ENCODE measurements at places on chromosomes 12 and 14.
A peak's percentile ranks its signal among the peaks of the same experiment; 100 is the strongest.

DNA sequence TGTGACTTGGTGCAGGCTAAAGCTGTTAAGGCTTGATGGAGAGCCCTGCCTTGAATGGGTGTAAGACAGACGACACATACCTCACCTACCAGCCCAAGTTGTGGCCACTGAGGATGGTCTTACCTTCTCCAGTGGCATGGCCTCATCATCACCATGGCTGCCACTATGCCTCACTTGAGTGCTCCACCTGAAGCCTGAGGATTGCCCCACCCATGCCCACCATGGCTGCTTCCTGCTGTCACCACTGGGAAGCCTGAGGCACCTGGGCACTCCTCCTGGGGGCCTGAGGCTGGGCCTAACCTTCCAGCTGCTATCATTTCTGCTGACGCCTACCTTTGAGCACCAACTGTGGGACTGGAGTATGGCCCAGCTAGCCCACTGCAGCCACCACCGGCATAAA lies 1605.7 kb upstream of the FLRT2 start:
- DNase-seq, result no peak

GRCh38 chr12:47803191-47803875 lies 16.4 kb downstream of the HDAC7 start:
- DNase-seq, result no peak

GRCh38 chr14:61524211-61524806 lies 171.0 kb upstream of the HIF1A start:
- no peak for DNase-seq

DNA sequence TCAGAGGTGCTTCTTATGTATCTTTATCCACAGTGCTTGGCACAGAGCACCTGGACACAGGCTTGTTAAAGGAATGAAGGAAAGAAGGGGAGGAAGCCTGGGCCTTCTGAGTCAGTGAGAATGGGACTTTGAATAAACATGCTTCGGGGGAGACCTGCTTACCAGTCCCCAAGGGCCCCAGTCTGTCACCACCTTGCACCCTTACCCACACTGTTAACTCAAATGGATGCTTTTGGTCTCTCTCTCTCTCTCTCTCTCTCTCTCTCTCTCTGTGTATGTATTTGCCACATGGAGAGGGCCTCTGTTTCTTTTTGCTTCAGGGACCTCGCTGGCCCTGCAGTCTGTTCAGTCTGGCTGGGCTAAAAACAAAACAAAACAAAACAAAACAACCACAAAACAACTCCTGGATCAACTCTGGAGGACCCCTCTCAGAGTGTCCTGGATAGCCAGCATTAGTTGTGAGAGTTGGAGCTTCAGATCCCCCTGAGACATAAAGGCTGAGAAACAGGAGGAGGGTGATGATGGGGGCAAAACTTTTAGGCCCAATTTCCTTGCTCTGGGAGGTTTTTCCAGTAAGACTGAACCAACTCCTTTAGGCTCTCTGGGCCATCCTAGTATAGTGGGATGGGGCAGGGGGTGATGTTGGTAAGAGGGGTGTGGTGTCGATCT lies 1.9 kb downstream of the KIF5A start:
- no peak for DNase-seq

DNA sequence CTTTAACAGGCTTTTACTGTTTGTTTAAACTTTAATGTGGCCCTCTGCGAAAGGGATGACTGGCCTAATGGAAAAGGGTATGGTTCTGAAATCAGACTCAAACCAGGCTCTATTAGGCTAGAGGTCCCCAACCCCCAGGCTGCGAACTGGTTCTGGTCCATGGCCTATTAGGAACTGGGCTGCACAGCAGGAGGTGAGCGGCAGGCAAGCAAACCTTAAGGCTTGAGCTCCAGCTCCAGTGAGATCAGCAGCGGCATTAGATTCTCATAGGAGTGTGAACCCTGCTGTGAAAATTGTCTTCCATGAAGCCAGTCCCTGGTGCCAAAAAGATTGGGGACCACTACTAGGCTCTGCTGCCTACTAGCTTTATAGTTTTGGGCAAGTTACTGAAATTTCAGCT lies 11.1 kb downstream of the GALNT4 start:
- no peak for DNase-seq

GRCh38 chr12:64187370-64187769 lies 34.7 kb downstream of the KICS2 start:
- DNase-seq, result no peak

DNA sequence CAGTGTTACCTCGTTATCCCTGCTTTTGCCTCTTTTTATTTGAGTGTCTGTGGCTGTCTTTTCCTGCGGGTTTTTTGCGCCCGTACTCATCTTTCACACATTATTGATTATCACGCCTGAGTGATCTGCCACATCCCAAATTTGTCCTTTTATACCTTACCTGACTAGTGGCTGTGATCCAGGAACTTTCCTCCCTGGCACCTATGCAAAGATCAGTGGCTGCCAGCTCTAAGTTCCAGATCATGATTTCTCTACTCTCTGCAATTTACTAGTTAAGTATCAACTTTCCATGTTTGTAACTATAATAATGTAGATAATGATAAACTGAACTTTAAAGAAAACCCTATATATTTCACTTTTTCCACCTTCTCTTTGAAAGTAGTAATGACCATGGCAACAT lies 36.9 kb downstream of the PLEKHA5 start:
- DNase-seq, result no peak

- no peak for DNase-seq
Measured at GRCh38 chr12:40034712-40035111, 71.2 kb downstream of the SLC2A13 start.

DNA sequence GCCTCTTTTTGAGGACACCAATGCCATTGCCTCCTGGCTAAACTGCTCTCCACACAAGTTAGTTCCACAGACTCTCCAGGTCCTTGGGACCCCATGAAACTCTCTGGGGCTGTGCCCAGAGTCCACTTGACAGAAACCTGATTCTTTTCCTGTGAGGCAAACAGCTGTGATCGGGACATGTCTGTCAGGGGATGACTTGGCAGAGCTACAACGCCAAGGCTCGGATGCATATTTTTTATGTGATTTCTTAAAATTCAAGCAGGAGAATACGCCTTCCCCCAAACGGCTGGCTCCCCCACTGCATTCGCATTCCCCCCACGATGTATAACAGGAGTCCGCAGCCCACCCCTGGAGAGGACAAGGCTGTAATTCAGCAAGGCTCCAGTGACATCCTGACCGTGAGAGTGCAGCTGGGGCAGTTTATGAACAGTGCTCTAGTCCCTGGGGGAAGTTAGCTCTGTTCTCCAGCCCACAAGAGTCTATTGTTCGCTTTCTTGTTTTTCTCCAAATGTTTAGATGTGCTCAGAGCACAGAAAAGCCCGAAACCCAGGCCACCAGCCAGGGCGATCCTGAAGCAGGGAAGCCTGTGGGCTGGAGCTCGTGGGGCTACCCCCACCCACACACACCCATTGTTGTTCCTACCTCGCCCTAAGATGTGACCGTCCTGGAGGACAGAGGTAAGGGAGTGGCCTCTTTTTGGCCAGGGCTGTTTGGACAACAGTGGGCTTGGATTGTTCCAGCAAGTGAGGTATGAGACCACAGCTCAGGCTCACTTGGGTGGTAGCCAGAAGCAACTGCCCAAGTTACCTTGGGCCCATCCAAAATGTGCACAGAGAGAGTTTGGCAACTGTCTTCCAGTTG lies 159.5 kb downstream of the ZFP36L1 start:
- no peak for DNase-seq

- no peak for DNase-seq
Measured at GRCh38 chr12:53005215-53005985, 856 bp upstream of the EIF4B start.

GRCh38 chr12:74415633-74416032 lies 122.0 kb upstream of the ATXN7L3B start:
- DNase-seq, result no peak

- peak; percentile 24 for DNase-seq
Measured at GRCh38 chr14:50560931-50561285, 963 bp downstream of the ATL1 start.

DNA sequence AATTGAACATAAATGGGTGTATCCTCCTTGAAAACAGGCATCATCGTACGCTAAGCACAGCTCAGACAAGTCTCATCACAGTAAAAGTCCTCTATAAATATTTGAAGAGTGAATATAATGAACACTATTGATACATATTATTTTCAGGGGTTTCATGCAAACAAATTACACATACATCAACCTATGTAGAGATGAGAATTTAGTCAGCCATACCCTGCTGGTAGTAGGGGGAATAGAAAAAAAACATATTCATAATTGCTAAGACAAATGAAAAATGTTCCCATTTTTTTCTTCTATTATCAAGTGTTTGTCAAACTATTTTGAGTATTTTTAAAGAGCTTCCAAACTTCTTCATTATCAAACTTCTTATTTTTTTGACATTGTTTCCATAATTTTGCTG lies 205.6 kb upstream of the SOX5 start:
- no peak for DNase-seq

GRCh38 chr12:21528953-21529352 lies 2.9 kb downstream of the SPX start:
- no peak for DNase-seq

- DNase-seq, result no peak
Measured at GRCh38 chr12:107649661-107650061, 35.9 kb upstream of the PWP1 start.

DNA sequence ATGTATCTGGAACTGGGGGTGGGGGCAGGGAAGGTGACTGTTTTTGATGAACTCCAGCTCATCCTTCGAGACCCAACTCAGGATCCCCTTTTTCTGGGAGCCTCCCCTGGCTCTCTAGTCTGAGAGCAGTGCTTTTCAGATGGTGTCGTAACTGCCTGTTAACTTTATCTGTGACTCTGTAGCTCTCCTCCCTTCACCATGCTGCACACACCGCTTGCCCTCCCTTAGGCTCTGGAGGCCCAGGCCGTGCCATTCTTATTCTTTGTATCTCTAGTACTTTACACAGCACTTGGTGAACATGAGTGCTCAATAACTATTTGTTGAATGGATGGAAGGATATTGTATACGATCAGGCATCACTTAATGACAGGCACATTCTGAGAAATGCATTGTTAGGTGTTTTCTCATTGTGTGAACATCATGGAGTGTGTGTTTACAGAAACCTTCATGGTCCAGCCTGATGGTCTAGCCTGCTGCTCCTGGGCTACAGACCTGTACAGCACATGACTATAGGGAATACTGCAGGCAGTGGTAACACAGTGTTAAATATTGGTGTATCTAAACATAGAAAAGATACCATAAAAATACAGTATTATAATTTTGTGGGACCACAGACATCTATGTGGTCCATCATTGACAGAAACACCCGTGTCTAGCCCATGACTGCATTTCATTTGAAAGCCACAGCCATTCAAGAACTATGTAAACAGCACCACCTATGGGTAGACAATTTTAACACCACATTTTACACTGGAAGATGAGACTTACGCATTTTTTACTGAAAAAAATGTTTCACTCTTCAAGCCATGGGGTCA lies 91.8 kb downstream of the EML1 start:
- DNase-seq, result peak; percentile 18

DNA sequence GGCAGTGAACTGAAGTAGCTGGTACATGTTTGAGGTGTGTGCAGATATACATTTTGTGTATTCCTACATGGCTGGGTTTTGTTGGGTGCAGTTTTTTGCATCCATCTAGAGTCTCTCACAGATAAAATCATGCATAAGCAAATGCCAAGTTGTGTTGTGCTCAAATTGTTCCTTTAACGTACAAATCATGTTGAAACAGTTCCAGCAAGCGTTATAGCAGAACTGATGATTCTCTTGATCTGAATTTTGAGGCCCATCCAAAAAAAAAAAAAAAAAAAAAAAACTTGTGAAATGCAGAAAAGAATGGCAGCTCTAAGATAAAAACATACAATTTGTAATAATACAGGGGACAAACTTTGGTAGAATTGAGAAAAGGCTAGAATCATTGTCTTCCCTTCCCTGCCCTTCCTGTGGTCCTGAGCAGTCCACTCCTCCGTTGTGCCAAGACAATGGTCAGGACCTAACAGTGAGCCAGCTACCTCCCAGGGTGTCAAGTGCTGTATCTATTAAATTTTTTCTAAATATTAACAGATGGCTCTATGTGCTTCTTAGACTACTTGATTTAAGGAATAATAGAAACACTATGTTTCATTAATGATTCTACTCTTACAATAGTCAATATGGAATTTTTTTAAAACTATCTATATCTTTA lies 122.1 kb downstream of the PLEKHA5 start:
- no peak for DNase-seq

GRCh38 chr14:70289138-70289537 lies 70.3 kb downstream of the COX16 start:
- peak; percentile 9 for DNase-seq

DNA sequence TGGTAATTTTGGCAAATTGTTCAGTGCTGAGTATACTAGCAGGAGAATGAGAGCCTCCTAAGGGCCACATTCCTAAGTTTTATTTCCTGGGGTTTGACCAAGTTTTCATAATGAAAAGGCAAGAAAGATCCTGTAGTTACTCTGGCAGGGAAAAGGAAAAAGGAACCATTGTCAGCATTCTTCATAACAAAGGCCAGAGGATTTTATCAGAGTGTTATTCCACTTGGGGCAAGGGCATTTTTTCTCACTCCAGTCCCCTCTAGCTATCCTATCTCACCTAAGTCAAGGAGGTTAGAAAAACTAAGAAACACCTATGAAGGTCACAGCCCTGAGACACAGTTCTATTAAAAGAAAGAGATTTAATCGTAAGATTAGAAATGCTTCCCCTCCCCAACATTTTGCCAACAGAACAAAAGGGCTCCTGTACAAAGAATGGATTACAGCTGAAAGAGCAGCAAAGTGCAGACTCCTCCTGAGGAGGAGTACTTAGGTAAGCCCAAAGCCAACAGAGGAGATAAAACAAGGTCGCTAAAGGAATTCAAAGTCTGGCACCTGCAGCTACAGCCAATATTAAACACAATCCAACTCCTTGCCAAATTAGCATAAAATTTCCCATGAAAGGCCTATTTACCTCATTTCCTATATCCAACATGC lies 162.4 kb downstream of the GALC start:
- DNase-seq, result no peak

DNA sequence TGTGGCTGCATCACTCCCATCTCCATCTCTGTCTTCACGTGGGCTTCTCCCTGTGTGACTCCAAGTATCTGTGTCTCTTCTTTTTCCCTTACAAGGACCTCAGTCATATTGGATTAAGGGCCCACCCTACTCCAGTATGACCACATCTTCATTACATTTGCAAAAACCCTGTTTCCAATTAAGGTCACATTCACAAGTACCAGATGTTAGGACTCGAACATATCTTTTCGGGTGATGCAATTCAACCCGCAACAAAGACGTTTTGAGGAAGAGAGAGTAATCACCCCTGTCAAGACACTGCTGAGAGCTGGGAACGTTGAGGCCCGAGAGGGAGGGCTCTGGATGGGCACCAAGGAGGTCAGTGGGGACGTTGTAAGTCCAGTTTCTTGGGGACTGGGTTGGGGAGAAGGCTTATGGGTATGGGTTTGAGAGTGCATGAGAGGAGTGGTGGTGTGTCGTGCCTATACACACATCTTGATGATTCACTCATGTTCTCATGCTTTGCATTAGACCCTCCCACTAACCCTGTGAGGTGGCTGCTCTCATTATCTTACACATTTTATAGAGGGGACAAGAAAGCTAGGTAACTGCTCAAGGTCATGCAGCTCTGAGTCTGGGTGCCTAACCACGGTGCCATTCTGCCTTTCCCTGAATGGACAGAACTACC lies 12.1 kb upstream of the IFI27 start:
- DNase-seq, result no peak

Data from T-helper 2 cell (primary cell).